GM03348 (cell line): ENCODE measurements at places on chromosomes 2 and 18.

- DNase-seq = no peak
These were observed 49.8 kb upstream of the ALPP start for GRCh38 chr2:232328516-232329460.

- no peak for DNase-seq
These were observed 1694.1 kb upstream of the CELF4 start for GRCh38 chr18:39259736-39260135.

GRCh38 chr18:66616523-66616983 lies 12.7 kb upstream of the CDH19 start:
- no peak for DNase-seq

- no peak for DNase-seq
These were observed 49.3 kb downstream of the ACAA2 start for GRCh38 chr18:49764032-49764431.

- DNase-seq = peak; percentile 21
These were observed 37.2 kb upstream of the THOC1 start for GRCh38 chr18:305003-305501.

DNA sequence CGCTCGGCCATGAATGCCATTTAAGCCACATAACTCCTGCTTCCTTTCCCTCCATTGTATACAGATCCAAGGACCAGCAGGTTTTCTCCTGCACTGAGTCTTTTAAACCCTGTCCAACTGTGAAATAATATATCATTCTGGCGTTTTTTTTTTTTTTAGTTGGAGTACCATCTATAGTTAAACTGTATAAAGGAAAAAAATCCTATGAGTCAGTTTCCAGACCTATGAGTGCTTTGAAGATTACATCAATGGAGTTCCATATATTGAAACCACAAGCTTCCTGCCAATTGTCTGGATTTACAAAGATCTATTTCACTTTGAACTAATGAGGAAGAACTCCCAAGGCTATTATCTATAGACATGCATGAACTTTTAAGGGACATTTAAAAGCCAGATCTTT lies 2.4 kb upstream of the MALT1 start:
- DNase-seq = no peak

- peak; percentile 71 for DNase-seq
These were observed 64.1 kb downstream of the PTPN4 start for GRCh38 chr2:119823734-119824334.
